Ovary (tissue), 10 donors: ENCODE measurements at places on chromosomes 2 and 18. TPM values are rescaled to one million over a fixed set of nuclear protein-coding genes. Genes with fewer than 3 reads are reported as not detected.

LANCL1 gene
- 41.3 TPM for total RNA-seq

DLGAP1 gene
- total RNA-seq, result 42.7 TPM

G6PC2 gene
- not detected for total RNA-seq

PROC gene
- total RNA-seq, result not detected

SLC19A3 gene
- total RNA-seq, result 3.6 TPM

LRRC30 gene
- total RNA-seq, result not detected
